ENCODE measurements at places on chromosomes 2 and 18.

DNA sequence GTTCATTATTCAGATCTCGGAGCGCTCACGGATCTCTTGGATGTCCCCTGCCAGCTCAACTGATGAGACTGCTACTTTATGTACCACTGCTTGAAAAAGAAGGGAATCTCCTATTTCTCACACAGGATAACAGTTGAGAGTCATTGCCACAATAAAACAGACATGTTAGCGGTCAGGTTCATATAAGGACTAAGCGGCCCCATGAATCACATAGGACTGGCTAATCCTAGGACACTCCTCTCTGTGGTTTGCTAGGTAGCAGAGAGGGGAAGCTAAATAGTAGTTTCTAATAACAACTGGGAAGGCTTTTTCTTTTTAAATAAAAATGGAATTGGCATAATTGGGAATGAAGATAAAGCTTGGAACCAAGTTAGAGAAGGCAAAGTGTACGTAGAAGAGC lies 15.9 kb upstream of the TGFA start:
- DNase-seq, result no peak

GRCh38 chr2:222730366-222730999 lies 59.0 kb downstream of the MOGAT1 start:
- peak; percentile 31 for DNase-seq

GRCh38 chr2:170817093-170818035 lies 677 bp downstream of the GAD1 start:
- no peak for DNase-seq

DNA sequence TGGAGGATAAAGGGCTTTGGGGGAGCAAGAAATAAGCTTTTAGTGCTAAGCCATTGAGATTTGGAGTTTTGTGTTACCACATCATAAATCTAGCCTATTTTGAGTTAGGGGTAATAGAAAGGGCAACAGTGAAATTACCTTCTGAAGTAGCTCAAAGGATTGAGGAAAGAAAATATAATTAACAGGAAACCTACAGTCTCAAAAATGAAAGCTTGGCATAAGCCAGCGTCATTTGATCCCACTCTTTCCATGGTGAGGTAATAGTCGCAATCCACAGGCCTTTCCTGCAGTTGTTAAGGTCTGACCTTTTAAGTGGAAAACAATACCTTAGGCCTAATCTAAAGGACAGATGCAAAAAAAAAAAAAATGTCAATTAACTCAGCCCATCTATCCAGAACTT lies 182.7 kb downstream of the UXS1 start:
- DNase-seq, result no peak

- DNase-seq, result no peak
Measured at GRCh38 chr2:83787189-83787588, 671.9 kb downstream of the SUCLG1 start.

- no peak for DNase-seq
Measured at GRCh38 chr2:212359425-212360067, 179.1 kb downstream of the ERBB4 start.

DNA sequence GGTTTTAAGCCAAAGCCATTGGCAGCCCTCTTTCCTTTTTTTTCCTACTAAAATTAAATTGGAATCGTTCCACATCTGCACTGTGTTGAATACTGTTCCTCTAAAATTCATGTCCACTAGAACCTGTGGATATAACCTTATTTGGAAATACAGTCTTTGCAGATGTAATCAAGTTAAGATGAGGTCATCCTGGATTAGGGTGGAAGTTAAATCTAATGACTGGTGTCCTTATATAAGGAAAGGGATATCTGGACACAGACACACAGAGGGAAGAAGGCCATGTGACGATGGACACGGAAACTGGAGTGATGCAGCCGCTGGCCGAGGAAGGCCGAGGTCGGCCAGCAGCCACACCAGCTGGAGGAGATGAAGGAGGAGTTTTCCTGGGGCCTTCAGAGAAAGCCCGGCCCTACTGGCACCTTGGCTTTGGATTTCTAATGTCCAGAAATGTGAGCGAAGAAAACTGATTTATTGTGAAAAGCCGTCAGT lies 49.4 kb downstream of the LONRF2 start:
- DNase-seq, result no peak
